ENCODE measurements at places on chromosomes 5 and 9. TPM values are rescaled to one million over a fixed set of nuclear protein-coding genes. Genes with fewer than 3 reads are reported as not detected.

GCNT1 gene
- total RNA-seq, result 8.4 TPM

MEGF10 gene
- total RNA-seq, result 4.7 TPM

ROPN1L gene
- 0.79 TPM for total RNA-seq

IL13 gene
- total RNA-seq, result 0.10 TPM

ADAMTS2 gene
- 49.3 TPM for total RNA-seq

MYMK gene
- 0.89 TPM for total RNA-seq

TXNDC8 gene
- total RNA-seq, result not detected

WNK2 gene
- total RNA-seq, result 11.2 TPM

CARTPT gene
- not detected for total RNA-seq

NEURL1B gene
- total RNA-seq, result 15.9 TPM

NXNL2 gene
- total RNA-seq, result not detected

PLK2 gene
- 282 TPM for total RNA-seq

DMGDH gene
- total RNA-seq, result 3.3 TPM

PRLR gene
- total RNA-seq, result 3.6 TPM

PLPPR1 gene
- total RNA-seq, result 1.5 TPM

UGT3A1 gene
- 2.5 TPM for total RNA-seq

HMCN2 gene
- 20.7 TPM for total RNA-seq

PCDHGB5 gene
- total RNA-seq, result 8.0 TPM

CYLC2 gene
- not detected for total RNA-seq

SEPTIN8 gene
- 45.1 TPM for total RNA-seq

CDKN2B-AS1 gene
- 0.20 TPM for total RNA-seq

PITX1 gene
- total RNA-seq, result 1.1 TPM

NRARP gene
- total RNA-seq, result 9.9 TPM

PAX5 gene
- total RNA-seq, result 0.30 TPM

PCDHGB4 gene
- total RNA-seq, result 6.1 TPM

SH3TC2 gene
- 4.4 TPM for total RNA-seq

ARL10 gene
- 12.3 TPM for total RNA-seq

PCDHA6 gene
- total RNA-seq, result 0.30 TPM

FOXD4L3 gene
- total RNA-seq, result not detected

LHFPL2 gene
- 75.7 TPM for total RNA-seq

CCDC183 gene
- 0.59 TPM for total RNA-seq

SCGB3A2 gene
- total RNA-seq, result not detected

KCNN2 gene
- total RNA-seq, result 3.5 TPM

BNC2 gene
- 30.8 TPM for total RNA-seq

ANKRD20A1 gene
- total RNA-seq, result 0.89 TPM

RAB14 gene
- 50.6 TPM for total RNA-seq

MZB1 gene
- 0.89 TPM for total RNA-seq
